ENCODE measurements at places on chromosomes 4 and X.

DNA sequence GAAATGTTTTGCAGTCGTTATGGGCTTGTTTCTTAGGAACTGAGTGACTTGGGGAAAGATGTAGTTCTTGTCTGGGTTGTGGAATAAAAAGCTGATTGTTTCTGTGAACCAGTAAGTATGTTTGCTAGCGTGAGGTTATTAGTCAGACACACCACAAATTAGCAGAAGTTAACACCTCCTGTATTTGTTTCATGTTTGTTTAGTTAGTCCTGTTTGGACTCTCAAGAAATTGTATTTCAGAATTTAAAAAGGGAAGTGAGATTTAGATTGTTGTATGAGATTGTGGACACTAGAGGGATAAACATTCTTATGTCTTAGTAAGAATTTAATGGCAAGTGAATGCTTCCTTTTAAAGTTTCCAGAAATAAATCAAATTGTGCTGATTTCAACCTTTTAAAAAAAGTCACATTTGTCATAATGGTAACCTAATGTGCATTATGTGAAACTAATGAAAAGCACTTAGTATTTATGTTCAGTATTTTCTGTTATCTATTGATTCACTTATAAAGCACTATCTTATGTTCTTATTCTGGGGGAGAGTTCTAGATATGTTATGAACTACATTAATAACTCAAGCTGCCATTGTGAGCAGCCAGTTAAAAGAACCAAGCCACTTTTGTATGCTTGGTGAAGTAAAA, 25.6 kb downstream of the ATP10D start:
- no peak for DNase-seq

DNA sequence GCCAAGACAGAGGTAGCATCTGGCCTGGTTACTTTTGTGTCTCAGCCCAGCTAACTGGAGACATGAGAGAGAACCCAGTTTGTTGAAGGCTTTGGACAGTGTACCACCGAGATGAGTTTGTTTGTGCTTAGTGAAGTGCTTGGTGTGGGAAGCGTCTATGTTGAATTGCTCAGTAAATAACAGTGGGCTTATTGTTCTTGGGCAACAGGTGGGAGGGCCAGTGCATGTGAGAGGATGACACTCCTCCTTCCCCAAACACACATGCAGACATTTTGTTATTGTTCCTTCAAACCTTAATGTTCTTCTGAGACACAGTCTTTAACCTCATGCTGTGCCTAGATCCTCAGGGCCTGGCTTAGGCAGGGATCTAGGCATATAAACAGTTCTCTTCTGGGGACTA, 39.7 kb downstream of the MSN start:
- DNase-seq: no peak

DNA sequence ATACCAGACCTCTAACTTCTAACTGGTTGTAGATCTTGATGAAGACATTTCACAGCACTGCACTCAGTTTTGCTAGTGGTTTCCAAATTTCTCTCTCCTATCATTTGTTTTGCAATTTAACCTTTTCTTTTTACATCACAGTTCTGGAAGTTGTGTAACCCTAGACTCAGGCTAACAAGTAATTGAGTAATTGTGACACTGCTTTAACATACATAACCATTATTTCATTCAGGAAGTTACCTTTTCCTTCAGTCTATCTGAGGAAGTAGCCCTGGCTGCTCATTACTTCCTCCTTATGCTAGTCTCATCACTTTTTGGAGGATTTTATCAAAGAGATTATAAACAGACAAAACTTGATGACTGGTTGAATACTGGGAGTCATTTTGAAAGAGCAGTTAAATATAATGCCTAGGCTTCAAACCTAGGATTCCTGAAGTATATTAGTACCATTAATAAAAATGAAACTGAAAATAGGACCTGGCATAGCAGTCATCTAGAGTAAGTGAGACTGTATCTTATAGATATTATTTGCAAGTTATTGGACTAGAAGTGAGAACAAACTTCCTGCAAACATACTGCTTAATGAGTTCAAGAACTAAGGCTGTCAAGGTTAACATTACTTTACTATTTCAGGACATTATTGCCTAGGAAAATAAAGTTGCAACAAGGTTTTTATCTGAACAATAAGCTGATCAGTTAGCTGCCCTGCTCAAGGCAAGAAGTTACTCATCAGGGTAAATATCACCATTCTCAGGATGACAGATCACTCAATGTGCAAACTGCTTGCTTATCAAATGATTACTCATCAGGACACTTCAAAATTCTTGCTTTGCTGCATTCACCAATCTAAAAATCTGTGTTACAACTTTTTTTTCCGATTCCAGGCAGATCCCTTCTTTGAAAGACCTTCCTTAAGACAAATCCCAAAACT, 25.6 kb upstream of the TEX13C start:
- no peak for DNase-seq

DNA sequence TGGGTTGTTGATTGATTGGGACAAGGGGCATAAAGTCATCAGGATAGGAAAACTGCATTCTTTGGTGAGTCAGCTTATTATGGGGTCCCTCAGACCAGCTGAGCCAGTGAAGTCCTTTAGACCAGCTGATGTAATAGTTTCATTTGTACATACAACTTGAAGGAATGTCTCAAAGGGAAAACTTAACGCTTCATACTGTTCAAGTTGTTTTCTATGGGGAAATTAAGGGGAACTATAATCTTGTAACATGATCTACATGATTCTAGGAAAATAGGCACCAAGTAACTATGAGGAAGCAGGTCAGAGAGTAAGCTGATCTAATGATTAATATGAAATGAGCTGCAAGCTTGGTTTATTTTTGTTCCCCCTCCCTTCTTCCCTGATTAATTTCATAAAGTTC, 175.1 kb upstream of the GRID2 start:
- no peak for DNase-seq

DNA sequence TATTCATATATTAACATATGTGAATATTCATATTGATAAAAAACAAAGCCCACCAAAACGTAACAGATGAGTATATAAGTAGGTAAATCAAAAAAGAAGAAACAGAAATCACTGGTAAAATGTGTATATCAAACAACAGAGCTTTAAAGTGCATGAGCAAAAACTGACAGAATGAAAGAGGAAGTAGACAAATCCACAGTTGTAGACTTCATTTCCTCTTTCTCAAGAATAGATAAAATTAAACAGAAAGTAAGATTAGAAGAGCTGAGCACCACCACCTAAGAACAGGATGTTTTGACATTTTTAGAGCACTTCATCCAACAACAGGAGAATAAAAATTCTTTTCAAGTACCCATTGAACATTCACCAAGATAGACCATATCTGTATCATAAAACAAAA, 64.6 kb downstream of the CNKSR2 start:
- DNase-seq: no peak

- no peak for DNase-seq
Measured at GRCh38 chr4:25346913-25347312, 30.1 kb upstream of the ANAPC4 start.

- no peak for DNase-seq
Measured at GRCh38 chr4:138522366-138522765, 280.2 kb upstream of the SLC7A11 start.

DNA sequence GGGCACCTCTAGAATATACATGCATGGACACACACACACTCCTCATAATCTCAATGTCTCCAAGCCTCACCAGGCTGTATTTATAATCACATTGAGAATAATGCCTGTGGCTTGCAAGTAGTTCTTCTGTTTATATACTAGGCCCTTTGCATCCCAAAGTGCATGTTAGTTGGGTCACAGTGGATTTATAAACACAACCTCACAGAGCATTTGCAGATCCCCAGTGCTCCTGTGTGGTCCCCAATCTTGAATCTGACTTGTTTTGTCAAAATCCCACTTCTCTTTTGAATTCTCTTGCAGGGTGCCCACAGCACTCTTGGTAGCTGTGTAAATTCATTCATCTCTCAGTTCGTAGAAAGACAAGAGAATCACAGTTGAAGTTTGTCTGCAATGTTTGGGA, 49.6 kb upstream of the PROM1 start:
- no peak for DNase-seq

DNA sequence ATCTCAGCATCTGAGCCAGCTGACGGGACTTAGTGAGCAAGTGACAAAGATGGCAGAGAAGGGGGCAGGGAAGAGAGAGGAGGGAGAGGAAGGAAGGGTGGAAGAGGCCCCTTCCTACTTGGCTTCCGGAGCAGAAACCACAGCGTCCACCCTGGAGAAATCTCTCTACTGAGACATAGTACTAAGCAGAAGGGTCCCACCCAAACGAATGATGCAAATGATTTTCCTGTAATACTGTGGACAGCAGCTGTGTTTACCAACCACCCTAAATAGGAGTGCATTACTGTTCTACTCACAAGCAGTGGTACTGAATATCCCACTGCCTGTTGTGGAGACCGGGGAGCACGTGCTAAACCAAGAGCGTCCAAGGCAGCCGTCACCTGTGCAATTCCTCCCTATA, 29.4 kb downstream of the DTHD1 start:
- DNase-seq: no peak

DNA sequence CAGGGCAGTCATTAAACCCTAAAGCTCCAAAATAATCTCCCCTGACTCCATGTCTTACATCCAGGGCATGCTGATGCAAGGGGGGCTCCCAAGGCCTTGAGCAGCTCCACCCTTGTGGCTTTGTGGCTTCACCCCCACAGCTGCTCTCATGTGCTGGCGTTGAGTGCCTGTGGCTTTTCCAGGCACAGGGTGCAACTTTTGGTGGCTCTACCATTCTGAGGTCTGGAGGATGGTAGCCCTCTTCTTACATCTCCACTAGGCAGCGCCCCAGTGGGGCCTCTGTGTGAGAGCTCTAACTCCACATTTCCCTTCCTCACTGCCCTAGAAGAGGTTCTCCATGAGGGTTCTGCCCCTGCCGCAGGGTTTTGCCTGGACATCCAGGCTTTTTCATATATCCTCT, 35.1 kb downstream of the CFAP299 start:
- DNase-seq: no peak

- DNase-seq: no peak
Measured at GRCh38 chr4:78779280-78779679, 3.1 kb downstream of the BMP2K start.

- DNase-seq: no peak
Measured at GRCh38 chr4:102869569-102870197, 891 bp downstream of the CISD2 start.

- DNase-seq: no peak
Measured at GRCh38 chrX:110794601-110795000, 1.0 kb downstream of the CHRDL1 start.

Data from effector memory CD4-positive, alpha-beta T cell (primary cell).